ENCODE measurements at places on chromosomes 2 and 18. TPM values are rescaled to one million over a fixed set of nuclear protein-coding genes. Genes with fewer than 3 reads are reported as not detected.

PRKAG3 gene
- total RNA-seq = not detected

HOXD9 gene
- total RNA-seq = not detected

DNAH6 gene
- total RNA-seq = 0.17 TPM

RAX gene
- not detected for total RNA-seq

USP37 gene
- total RNA-seq = 3.8 TPM

STEAP3 gene
- 15.4 TPM for total RNA-seq

DLX2 gene
- 0.09 TPM for total RNA-seq

COL6A3 gene
- 1,632 TPM for total RNA-seq

PPP1R1C gene
- 0.47 TPM for total RNA-seq

TUBA3D gene
- total RNA-seq = not detected

CABYR gene
- total RNA-seq = 4.7 TPM

ZNF516 gene
- 17.6 TPM for total RNA-seq

DQX1 gene
- 0.16 TPM for total RNA-seq

AOX1 gene
- total RNA-seq = 19.4 TPM

MEP1B gene
- not detected for total RNA-seq

RRM2 gene
- 3.2 TPM for total RNA-seq

IL1R2 gene
- total RNA-seq = 0.79 TPM

CROCC2 gene
- 0.26 TPM for total RNA-seq

B4GALT6 gene
- 0.77 TPM for total RNA-seq

RNU2-63P gene
- 251 TPM for total RNA-seq

SMPD4 gene
- 7.3 TPM for total RNA-seq

NAT8 gene
- not detected for total RNA-seq

FAM161A gene
- 2.2 TPM for total RNA-seq

FAM228A gene
- 0.09 TPM for total RNA-seq

SLC5A7 gene
- total RNA-seq = not detected

GAL3ST2 gene
- total RNA-seq = 0.09 TPM

LRRTM4 gene
- 0.16 TPM for total RNA-seq

DNAH7 gene
- total RNA-seq = 0.94 TPM

GPR45 gene
- not detected for total RNA-seq

FBLN7 gene
- 0.47 TPM for total RNA-seq

Data from bronchial smooth muscle cell (primary cell).